M059J (cell line): ENCODE measurements at places on chromosomes 13 and 19. TPM values are rescaled to one million over a fixed set of nuclear protein-coding genes. Genes with fewer than 3 reads are reported as not detected.
A peak's percentile ranks its signal among the peaks of the same experiment; 100 is the strongest.

The GAPDHS gene
- not detected in 2 replicates for total RNA-seq

The ZNF223 gene
- 4.4 and 8.6 TPM in 2 replicates for total RNA-seq

The THSD8 gene
- not detected in 2 replicates for total RNA-seq

The F10 gene
- 0.10 TPM in 1 of 2 replicates, not detected in the other for total RNA-seq

DNA sequence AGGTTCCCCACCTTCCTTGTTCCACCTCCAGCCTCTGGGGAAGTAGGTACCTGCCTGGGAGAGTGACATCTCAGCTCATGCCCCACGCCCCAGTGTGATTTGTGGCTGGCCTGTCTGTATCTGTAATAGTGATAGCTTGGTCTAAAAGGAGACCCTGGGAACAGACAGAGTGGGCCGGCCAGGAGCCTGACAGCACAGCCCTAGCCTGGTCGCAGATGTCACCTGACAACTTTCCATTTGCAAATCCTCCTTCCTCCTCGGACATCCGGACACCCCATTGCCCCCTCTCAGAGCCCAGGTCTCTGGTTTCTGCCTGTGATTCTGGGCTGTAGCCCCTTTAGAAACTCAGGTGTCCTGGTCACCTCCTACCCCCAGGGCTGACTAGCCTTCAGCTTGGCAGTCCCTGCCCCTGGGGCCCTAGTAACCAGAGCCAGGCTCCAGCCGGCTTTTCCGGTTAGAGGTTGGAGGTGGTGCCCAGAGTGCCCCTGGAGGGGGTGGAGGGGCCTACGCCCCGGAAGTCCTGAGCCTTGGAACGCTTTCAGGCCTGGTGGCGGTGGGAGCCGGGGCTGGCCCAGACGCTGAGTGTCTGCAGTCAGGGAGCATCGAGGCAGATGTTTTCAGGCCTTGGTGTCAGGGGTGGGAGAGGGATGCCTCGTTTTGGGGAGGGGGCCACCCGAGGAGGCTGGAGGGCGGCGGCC is 6.5 kb downstream of the LRRC8E start:
- no peak for DNase-seq

GRCh38 chr19:4748589-4748988 is 24.9 kb upstream of the DPP9 start:
- DNase-seq, result no peak

DNA sequence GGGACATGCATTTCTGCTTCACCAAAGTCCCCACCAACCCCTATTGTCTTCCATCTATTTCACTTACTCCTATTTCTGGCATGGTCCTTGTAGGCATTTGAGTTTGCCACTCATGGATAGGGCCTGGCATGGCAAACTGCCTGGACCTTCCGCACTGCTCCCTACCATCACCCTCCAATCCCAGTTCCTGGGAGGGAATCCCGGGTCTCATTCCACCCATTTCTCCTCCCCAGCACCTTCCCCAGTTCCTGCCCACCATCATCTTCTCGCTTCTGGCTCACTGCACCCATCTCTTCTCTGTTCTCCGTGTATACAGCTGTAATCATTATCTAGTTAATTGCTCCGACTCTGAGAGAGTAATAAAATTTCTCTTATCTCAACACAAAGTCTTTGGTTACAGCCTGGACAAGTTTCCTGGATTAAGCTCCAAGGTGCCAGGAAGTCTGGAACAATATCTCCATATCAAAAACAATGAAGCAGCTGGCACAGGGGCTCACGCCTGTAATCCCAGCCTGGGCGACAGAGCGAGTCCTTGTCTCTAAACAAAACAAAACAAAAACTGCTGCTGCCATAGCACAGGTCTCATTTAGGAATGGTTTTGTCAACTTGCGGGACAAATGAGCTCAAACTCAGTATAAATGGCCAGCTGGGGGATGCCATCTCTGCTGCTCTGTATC is 17.0 kb upstream of the COX7A1 start:
- peak; percentile 81 for DNase-seq

- DNase-seq, result no peak
These were observed 4.1 kb upstream of the C19orf53 start for GRCh38 chr19:13770013-13770635.

DNA sequence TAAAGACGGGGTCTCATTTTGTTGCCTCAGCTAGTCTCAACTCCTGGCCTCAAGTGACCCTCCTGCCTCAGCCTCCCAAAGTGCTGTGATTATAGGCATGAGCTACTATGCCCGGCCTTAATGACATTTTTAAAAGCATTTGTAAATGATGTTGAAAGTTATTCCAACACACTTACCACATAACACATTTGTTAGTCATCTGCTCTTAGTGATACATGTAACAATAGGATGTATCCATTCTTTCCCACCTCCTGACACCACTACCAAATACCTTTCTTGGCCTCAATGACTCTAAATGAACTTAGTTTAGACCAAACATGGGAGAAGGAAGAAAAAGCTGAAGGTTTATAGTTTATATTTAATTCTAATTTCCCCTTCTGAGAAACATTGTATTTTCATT is 59.8 kb upstream of the MEDAG start:
- DNase-seq, result peak; percentile 72
